ENCODE measurements at places on chromosomes 3 and 15. TPM values are rescaled to one million over a fixed set of nuclear protein-coding genes. Genes with fewer than 3 reads are reported as not detected.

The SACM1L gene
- 29.6 TPM for total RNA-seq

The SEC22C gene
- 31.5 TPM for total RNA-seq

The ZNF80 gene
- not detected for total RNA-seq

The LRRC31 gene
- not detected for total RNA-seq

The GABRG3 gene
- 0.35 TPM for total RNA-seq

The LIPC gene
- 0.62 TPM for total RNA-seq

DNA sequence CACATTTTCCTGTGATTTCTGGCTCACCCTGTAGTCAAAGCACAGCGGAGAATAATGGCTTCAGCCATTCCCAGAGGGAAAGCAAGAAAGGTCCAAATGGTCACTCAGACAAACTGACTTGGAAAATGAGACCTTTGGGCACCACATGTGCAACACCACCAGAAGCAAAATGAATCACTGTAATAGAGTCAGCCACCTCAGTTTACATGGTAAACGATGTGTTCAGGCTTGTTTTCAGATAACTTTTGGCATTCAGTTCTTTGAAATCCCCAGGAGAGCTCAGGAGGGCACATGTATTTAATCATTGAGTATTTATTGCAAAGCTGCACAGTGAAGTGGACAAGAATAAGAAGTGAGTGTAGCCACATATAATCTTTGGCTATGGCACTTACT, 38.4 kb upstream of the ALCAM start:
- DNase-seq: no peak

DNA sequence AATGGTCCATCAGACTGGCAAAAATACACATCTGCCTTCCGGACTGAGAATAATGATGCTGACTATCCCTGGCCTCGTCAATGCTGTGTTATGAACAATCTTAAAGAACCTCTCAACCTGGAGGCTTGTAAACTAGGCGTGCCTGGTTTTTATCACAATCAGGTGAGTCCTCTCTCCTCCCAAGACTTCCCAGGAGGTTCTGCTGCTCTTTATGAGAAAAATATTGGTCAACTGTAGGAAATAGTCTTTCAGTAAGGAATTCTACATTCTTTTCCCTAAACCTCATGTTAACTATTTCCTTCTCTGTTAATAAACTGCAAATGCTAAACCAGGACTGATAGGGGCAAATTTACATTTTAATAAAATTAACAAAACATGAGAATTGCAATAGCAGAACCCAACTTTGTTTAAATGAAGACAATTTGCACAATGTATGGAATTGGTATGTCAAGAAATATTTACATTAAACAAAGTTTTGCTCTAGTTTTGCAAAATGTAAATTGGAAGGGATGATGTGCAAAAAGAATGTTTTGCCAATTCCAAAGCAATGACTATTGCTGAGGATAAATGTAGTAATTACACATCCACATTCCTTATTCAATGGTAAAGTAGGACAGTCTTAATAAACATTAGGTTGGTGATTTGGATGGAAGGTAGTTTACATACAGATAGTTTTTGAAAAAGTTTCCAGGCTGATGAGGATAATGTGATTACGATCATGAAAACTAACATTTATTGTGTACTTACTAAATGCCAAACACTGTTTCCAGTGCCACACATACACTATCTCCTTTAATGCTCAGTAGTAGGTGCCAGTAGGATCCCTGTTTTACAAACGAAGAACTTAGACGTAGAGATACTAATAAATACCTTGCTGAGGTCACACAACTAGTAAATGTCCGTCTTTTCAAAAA, 21.1 kb downstream of the UPK1B start:
- DNase-seq: no peak

DNA sequence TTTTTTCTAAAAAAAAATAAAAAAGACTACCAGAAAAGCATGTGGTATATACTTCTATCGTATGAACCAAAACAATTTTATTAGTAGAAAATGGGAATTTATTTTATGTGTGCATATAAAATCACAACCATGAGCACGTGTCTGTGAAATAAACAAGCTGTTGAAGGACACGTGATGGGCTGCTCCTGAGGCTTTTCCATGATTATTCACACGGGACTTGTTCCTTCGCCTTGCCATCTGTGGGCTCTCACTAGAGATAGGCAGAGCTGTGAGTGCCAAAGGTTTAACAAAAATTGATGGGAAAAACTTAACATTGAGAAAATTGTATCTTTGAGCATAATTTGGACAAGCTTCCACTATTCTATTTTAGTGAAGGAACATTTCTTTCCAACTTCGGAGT, 12.4 kb upstream of the ETV5 start:
- DNase-seq: no peak

DNA sequence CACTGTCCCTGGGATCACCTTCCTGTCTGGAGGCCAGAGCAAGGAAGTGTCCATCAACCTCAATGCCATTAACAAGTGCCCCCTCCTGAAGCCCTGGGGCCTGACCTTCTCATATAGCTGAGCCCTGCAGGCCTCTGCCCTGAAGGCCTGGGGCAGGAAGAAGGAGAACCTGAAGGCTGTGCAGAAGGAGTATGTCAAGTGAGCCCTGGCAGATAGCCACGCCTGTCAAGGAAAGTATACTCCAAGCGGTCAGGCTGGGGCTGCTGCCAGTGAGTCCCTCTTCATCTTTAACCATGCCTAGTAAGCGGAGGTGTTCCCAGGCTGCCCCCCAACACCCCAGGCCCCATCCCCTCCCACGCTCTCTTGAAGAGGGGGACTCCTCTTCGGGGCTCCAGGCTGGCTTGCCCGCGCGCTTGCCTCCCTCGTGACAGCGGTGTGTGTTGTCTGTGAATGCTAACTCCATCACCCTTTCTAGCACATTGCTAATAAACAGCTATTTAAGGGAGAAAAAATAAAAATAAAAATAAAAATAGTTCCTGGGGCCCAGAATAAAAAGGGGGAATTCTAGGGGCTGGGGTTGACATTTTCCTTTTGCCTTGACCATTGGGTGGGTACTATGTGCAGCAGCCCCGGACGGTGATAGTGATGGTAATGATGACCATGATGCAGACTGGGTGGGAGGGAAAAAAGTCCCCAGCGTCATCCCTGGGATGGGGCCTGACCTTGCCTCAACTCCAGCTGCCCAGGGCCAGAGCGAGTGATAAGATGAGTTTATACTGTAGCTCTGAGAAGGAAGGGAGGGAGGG, 3.3 kb upstream of the ALAS1 start:
- no peak for DNase-seq

DNA sequence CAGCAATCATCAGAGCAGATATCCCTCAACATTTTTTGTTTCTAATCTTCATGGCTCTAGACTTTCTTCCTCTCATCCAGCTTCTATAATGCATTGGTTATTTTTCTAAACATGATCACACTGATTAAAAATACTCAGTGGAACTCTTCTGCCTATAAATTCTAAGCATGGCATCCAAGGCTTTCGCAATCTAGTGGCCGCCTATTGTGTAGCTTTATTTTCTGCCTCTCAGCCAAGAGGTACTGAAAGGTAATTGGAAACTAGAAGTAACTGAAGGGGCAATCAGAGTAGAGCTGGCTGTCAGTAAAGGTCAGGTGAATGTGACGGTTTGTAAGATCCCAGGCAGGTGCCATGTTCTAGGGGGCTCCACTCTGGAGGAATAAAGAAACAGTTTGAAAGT, 33.4 kb downstream of the OXSM start:
- DNase-seq: no peak

- no peak for DNase-seq
These were observed 1.1 kb downstream of the ACKR4 start for GRCh38 chr3:132598181-132598580.

- no peak for DNase-seq
These were observed 67.2 kb downstream of the DNASE1L3 start for GRCh38 chr3:58143417-58144055.

- no peak for DNase-seq
These were observed 59.0 kb downstream of the FAM174B start for GRCh38 chr15:92596623-92597022.

GRCh38 chr3:158354713-158355112, 216.3 kb upstream of the MLF1 start:
- DNase-seq: no peak

DNA sequence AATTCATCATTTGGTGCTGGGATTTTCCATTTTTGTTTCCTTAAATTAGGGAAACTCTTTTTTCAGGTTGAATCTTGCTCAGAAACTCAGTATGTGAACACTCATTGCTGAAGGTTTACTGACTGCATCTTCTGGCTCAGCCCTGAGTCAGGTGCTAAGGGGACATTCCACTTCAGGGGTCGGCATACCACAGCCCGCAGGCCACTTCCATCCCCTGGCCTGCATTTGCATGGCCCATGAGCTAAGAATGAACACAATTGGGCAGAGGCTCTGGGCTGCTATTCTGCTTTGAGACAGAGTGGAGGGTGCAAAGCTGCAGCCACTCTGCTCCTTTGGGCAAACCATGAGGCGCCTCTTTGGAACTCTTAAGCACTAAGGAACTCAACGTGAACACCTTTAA, 165.0 kb downstream of the FEZF2 start:
- no peak for DNase-seq

DNA sequence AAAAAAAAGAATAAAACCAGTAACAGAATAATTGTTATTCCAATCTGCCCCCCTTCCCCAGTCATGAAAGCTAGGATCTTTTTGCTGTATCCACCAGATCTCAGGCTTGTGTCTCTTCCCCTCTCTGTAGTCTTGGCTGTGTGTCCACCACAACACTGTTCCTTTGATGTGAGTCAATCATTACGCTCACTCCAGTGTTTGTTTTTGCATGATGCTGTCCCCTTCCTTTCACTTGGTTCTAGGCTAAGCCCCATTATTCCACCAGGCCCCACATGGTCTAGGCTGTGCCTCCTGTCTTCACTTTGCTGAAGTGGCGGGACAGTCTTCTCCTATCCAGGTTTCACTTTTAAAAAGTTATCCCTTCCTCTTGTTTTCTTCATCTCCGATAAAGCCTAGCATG, 13.6 kb downstream of the ACKR2 start:
- DNase-seq: no peak

- no peak for DNase-seq
These were observed 146.6 kb upstream of the P2RY1 start for GRCh38 chr3:152688313-152688712.

DNA sequence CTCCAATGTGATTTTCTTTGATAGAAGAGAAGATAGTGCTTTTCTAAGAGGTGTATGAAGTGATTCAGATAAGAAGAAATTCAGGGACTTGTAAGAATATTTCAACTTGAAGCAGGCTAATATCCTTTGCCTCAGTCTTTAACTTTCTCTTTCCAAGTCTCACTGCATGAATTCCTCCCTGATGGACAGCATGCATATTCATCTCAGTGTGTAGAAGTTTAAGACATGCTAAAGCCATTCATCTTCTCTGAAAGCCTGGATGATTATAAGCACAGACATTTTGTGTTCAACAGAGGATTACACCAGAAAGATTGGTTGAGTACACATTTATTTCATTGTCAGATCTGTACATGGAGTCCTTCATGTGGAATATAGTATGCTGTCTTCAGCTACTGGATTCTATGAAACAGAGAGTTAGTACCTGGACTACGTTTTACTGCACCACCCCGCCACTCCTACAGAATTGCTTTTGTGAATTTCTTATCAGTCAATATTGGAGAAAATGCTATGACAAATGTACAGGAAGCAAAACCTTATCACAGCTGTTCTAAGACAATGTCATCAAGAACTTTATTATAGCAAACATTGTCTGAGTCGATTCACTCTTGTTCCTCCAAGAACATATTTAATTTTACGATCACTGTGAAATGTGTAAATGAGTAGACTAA, 1346.1 kb downstream of the OTOL1 start:
- no peak for DNase-seq

DNA sequence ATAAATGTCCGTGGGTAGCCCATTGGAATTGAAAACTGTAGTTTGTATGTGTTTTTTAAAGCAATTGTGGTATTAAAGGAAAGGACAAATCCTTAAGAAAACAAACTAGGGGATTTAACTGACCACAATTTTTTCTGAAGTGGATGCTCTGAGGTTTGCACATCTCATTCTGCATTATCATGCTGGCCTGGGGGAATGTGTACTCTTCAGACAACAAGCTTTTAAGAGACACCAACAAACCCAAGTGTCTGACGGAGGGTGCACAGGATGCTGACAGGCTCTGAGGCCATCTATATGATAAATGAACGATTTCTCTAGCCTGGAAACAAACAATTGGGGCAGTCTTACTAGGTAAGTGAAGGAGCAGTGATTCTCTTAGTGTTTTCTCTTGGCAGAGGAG, 9.1 kb downstream of the LINS1 start:
- no peak for DNase-seq

GRCh38 chr3:85539232-85539631, 580.4 kb downstream of the CADM2 start:
- no peak for DNase-seq

GRCh38 chr3:39349080-39349479, 19.6 kb downstream of the CCR8 start:
- no peak for DNase-seq

- DNase-seq: no peak
These were observed 213.4 kb downstream of the ZBBX start for GRCh38 chr3:167166594-167167253.

DNA sequence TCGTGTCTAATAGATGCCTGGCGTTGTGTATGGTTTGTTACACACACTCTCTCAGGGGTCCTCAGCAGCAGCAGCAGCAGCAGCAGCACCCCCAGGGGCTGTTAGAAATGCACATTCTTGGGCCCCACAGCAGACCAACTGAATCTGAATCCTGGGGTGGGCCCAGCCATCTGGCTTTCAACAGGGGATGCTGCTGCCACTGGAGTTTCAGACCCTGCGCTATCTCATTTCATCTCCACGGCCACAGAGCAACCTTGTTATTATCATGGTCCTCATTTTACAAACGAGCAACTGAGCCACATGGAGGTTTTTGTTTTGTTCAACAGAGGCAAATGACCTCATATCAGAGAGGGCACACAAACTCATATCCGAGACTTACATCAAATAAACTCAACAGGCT, 47.7 kb downstream of the MGLL start:
- DNase-seq: no peak

Measured in cardiac septum (tissue), 1 donor.